ENCODE measurements at places on chromosomes 3 and 15.

- DNase-seq: peak; percentile 84
Observed at GRCh38 chr3:43477600-43477999, 144.2 kb downstream of the ANO10 start.

DNA sequence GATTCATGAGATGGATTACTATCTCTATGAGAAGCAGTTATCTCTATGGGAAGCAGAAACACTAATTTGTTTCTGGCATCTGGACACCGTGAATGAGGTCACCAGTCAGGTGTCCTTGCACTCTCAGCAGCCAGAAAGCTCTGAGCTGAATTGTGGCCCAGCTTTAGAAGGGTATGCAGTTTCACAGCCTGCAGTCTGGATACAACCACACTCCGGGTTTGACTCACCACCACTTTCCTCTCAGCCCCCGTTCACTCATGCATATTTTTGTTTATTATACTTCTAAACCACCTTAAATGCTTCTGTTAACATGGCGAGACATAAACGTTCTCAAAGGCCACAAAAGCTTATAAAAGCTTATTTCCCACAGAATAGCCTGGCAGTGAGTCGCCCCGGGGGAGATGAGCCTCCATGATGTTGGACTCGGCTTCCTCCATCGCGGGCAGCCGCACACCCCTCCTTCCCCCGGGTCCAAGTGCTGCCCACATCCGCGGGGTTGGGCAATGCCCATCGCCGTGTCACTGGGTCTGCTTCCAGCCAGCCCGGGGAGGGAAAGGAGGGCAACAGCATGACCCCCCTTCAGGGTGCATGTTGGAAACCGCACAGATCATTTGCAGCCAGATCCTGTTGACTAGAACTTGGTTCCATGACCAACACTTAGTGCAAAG, 16.8 kb upstream of the SLC41A3 start:
- no peak for DNase-seq

GRCh38 chr3:15812183-15812582, 14.4 kb upstream of the ANKRD28 start:
- DNase-seq: no peak

DNA sequence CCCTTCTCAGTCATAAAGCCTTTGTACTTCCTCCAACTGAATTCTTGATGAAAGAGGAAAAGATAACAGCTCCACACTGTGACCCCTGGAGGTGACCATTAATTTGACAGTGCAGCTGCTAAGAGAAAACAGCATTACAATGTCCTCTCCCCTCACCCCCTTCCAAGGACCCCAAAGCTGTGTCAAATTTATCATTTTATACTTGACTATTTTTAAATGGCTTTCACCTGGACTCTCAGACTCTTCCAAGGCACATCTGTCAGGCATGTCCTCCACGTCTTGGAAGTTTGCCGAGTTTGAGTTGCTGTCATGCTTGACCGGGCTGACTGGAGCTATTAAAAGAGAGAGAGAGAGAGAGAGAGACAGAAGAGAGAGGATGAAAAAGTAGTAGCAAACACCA, 236.5 kb downstream of the WDR72 start:
- DNase-seq: no peak

- no peak for DNase-seq
Observed at GRCh38 chr15:74024687-74025086, 30.2 kb downstream of the PML start.

Measured in glomerular endothelial cell (primary cell).